ENCODE measurements at places on chromosomes 1 and 21.

DNA sequence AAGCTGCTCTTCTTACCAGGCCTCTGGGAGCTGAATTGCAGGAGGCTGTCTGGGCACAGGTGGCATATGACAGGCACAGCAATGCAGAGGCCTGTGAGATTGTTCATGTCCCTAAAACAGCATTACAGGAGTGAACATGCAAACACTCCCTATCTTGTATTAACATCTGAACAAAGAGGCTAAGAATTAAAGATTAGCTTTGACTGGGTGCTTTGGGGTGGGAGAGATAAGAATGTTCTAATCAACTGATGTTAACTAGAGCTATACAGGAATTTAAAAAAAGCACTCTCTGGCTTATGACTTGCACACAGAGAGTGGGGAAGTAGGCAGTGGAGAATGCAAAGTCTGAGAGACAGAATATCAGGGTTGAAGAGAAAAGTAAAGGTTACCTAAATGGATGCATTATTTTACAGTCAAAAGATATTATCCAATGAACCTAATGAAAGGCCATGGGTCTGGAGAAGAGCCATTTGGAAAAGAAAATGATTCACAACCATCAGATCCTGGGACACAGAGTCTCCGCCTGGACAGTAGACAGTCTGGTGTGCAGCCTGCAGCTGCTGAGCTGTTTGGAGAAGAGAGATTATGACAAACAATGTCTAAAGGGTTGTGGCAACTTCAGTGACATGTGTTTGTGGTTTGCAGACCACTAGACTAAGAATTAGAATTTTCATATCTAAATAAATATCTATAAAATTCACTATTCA is 20.2 kb downstream of the DPT start:
- no peak for DNase-seq

GRCh38 chr1:12170263-12170671 is 3.5 kb downstream of the TNFRSF1B start:
- DNase-seq = no peak

DNA sequence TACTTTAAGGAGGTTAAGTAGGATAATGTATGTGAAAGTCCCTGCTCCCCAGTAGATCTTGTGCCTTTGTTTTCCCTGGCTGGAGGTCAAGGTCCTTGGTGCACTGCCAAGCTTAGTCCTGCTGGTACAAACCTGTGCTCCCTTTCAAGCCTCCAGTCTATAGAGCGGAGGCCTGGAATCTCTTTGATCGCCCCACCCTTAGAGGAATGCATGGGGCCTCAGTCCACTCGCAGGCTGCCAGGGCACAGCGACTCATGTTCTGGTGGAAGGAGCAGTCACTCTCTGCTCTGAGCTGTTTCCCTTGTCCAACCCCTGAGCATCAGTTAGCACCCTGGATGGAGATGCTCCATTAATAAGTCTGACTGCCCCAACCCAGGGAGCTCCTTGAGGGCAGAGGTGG is 121.8 kb downstream of the HMGB4 start:
- DNase-seq = no peak

DNA sequence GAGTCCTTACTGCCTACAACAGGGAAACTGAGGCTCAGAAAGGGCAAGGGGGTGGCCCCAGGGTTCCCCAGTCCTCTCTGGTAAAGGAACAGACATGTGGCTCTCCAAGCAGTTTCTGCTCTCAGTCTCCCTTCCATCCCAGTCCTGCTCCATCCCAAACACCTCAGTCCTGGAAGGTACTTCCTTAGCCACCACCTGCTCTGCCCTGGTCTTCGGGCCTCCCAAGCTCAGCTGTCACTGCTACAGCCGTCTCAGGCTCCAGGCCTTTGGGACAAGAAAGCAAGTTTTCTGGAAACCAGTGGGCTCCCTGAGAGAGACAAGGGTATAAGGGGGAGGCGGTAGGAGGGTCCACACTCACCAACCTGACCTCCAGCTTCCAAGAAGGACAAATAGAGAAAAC is 23.1 kb upstream of the ADGRB2 start:
- DNase-seq = no peak

- no peak for DNase-seq
These were observed 8.8 kb upstream of the ANGPTL7 start for GRCh38 chr1:11180342-11180744.

Measured in stimulated activated CD8-positive, alpha-beta memory T cell treated with anti-CD3 and anti-CD28 coated beads, Interleukin-4, amount 100 ng/mL, for 1 hour (primary cell).